Stimulated activated CD4-positive, alpha-beta T cell treated with anti-CD3 and anti-CD28 coated beads, Interleukin-2, amount 100 ng/mL, for 24 hours (primary cell): ENCODE measurements at places on chromosomes 16 and 17.

GRCh38 chr16:24754543-24754942, 25.1 kb downstream of the TNRC6A start:
- no peak for DNase-seq

DNA sequence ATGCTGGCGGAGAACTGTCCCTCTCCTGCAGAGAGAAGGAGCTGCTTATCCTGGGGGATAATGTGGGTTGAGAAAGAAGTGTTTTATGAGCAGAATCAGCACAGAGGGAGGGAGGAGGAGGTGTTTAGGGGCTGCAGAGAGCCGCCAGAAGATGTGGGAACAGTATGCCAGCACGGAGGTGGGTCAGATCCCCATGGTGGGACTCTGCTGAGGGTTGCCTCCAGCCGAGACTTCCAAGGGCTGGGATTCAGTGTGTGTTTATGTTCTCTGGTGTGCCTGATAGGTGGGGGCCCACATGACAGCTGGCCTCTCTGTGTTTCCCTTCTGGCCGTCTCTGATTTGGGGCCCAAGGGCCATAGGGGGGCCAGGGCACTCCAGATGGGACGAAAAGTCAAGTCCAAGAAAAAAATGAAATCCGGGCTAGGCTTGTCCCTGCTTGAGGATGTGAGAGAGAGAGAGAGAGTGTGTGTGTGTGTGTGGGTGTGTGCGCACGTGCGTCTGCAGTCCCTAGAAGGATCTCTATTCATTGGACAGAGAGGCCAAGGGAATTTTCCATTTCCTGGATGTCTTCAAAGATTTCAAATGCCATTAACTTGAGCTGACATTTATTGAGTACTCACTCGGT, 21.6 kb downstream of the PRKCB start:
- peak; percentile 34 for DNase-seq

GRCh38 chr16:49724774-49725173, 131.1 kb downstream of the ZNF423 start:
- DNase-seq: no peak

DNA sequence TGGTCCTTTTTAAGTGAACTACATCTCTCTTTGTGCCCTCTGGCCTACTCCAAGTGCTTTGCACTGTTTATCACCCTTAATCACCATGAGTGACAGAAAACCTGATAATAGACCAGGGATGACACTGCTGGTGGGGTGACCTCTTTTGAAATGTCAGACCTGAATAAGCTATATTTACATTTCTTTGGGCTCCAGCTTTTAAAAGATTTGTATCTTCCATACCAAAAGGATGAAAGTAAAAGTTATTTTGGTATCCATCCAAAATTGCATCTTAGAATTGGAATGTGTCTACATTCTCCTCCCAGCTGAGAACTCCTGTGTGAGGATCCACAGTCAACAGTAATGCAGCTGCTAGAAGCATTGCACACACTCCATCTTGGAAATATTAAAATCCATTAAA, 370.0 kb downstream of the CDH11 start:
- DNase-seq: no peak

GRCh38 chr16:54986409-54986808, 55.7 kb downstream of the IRX5 start:
- DNase-seq: no peak

DNA sequence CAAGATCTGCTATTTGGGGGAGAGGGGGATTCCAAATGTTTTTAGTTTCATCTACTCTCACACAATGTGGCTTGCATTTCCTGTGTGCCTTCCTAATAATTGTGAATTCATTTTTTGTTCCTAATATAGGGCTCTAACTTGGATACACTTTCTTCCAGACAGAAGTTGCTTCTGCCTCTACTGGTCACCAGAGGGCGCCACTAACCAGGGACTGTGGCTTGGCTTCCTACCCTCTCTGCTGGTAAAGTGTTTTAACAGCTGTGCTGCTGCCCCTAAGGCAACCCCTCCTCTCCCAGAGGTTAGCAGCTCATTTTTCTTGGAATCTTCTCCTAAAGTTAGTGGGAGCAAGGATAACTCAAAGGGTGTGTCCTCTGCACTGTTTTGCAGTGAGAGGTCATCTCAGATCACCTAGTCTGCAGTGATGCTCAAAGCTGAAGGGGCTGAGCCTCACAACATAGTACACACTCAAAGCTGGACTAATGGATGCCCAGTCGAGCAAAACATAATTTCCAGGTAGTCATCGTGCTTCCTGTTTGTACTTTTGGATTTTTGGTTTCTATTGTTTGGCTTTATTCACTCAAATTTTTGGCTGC, 5.0 kb upstream of the PRSS54 start:
- DNase-seq: peak; percentile 31

GRCh38 chr17:79438058-79438457, 172.8 kb downstream of the RBFOX3 start:
- no peak for DNase-seq

- DNase-seq: no peak
Observed at GRCh38 chr16:68257251-68257905, 6.9 kb upstream of the SLC7A6 start.

- DNase-seq: no peak
Observed at GRCh38 chr16:55539049-55539448, 27.4 kb upstream of the CAPNS2 start.

DNA sequence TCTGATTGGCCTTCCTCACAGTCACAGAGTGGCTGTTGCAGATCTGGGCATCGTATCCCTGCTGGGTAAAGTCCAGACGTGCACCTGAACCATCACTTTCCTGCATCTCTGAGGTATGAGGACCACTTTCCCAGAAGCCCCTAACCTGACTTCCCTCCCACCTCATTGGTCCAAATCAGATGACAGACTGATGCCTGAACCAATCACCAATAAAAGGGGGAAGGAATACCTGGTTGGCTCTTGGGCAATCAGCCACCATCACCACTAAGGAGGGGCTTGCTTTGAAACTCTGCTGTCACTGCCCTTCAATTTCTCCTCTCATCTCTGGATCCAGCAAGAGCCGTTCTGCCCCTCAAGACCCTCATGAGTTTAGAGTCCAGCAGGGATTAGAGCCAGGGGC, 13.6 kb upstream of the WFDC1 start:
- DNase-seq: no peak

DNA sequence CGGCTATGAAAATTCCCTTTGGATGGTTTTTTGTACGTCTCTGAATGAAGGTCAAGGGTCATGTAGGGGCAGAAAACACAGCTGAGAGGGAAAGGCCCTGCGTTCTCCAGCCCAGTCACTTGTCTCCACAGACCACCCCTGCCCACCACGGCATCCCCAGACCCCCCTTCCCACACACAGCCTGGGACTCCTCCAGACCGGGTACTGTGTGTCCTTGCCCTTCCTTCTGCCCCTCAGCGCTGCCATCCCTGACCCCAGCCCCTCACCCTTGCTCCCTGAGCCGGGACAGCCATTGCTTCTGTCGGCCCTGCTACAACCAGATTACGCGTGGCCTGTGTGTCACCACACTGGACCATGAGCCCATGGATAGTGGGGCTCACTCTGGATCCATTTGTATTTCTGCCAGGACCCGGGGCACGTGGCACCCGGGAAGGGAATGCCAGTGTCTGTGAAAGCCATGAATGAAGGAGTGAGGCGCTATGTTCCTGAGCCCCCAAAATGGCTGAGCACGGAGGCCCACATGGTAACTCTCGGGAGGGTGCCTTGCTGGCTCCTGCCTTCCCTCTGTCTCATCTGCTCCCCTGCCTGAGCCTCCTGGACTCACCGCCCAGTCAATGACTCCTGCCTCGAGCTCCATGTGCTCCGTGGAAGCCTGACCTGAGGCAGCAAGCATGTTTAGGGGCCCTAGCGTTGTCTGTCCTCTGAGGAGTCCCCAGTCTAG, 139.1 kb upstream of the FOXF1 start:
- DNase-seq: no peak

GRCh38 chr16:58418601-58419000, 26.3 kb downstream of the GINS3 start:
- DNase-seq: no peak

DNA sequence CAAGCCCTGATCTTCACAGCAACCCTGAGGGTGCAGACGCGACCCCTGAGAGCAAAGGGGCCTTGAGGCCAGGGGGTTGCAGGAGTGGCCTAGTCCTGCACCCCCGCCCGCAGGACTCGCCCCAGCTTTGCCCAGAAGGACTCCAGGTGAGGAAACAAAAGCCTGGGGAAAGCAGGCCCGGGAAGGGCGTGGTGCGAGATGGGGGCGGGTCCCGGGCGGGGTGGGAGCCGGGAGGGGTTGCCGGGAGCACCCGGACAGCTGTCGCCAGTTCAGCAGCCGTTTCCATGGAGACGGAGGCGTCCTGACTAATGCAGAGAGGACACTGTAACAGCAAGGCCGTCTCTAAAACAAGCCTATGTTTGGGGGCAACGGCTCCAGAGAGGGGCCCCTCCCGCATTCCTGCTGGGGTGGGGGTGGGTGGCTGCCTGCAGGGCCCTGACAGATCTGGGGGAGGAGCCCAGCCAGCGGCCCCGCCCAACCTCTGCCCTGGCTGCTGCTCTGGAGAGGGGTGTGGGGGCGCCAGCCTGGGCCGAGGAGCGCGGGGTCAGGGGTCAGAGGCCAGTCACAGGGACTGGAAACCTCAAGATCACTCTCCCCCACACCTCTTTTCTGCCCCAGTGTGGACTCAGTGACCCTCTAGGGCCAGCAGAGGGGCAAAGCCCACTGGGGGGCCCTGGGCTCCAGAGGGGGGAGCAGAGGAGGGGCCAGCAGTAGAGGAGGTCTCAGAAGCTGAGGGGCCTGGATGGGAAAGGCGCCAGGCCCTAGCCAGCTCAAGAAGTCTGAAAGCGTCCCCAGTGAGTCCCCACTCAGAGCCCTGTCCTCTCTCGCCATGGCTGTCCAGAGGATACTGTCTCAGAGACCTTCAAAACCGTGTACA, 3.1 kb upstream of the TPPP3 start:
- DNase-seq: no peak

GRCh38 chr17:73043686-73044581, 48.6 kb downstream of the SLC39A11 start:
- no peak for DNase-seq

- DNase-seq: no peak
Observed at GRCh38 chr17:57985675-57985974, 2.4 kb downstream of the VEZF1 start.

DNA sequence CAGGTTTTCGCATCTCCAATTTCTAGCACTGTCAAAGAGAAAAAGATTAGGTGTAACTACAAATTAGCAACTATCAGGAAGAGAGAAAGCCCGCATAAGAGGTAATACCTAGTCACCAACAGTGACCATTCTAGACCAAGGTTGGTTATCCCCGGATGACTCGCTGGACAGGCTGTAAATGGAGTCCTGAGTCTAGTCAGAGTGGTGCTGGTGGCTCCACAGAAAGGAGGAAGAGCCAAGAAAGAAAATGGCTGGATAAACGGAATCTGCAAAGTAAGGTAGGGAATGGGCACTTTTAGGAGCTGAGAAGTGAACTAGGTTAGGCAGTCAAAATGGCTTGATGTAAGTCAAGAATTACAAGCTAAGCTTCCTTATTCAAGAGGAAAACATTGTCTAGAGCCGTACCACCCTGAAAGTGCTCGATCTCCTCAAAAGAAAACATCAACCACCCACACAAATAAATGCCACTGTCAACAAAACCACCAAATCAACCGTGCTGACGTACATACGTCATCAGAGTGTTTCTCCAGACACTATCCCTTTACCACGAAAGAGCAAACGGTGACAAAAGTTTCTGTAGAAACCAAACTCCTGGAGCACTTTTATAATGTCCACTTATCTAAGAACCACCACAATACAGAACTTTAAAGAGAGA, 2.2 kb downstream of the GSPT1 start:
- DNase-seq: no peak

DNA sequence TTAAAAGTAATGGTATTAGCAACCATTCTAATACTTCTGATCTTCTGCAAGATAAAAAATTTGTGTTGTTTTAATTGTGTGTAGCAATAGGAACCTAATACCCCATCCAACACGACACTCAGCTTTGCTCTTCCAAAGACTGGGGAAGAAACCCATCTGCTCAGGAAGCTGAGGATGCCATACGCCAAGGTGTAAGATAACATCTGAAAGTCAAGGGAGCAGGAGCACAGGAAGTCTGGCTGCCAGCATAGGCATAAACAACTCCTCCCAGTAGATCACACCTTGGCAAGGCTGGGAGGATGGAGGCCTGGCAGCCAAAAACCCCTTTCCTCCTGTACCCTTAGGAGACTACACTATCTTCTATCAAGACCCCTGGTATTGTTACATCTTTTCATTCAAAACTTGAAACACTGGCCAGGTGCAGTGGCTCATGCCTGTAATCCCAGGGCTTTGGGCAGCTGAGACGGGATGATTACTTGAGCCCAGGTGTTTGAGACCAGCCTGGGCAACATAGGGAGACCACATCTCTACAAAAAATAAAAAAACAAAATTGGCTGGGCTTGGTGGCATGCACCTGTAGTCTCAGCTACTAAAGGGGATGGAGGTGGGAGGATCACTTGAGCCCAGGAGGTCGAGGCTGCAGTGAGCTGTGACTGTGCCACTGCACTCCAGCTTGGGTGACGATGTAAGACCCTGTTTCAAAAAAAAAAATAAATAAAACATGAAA, 5.7 kb upstream of the SPHK1 start:
- DNase-seq: no peak
